ENCODE measurements at places on chromosomes 4 and X.

- no peak for DNase-seq
Observed at GRCh38 chr4:8461086-8461485, 20.5 kb downstream of the TRMT44 start.

DNA sequence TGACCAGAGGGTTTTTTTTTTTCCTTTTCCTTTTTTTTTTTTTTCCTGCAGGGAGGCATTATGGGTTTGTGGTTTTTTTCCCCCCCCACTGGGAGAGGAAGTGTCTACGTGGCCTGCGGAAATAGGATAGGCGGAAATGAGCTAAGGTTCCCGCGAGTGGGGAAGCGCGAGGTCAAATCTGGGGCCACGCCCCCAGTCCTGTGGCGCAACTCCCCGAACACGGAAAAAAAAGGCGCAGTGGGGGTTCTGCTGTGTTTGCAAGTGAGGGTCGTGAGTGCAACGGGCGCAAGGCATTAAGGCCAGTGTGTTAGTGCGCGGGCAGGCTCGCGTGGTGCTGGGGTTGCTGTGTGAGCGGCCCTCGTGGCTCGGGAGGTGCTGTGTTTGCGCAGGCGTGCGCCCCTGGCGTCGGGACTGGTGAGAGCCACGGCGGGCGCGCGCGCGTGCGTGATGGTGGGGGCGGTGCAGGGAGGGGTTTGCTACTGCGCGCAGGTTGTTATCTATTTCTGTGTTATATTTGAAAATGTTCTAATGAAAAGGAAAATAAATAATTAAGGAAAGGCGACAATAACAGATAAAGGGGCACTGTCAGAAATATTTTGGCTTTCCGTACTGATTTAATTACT is 685 bp upstream of the MORF4L2 start:
- DNase-seq = peak; percentile 80

GRCh38 chrX:67544281-67545035 is 637 bp downstream of the AR start:
- no peak for DNase-seq

- no peak for DNase-seq
Observed at GRCh38 chr4:76779740-76780459, 118.0 kb downstream of the SOWAHB start.

GRCh38 chr4:73528171-73528570 is 46.6 kb downstream of the AFM start:
- no peak for DNase-seq

- no peak for DNase-seq
Observed at GRCh38 chrX:112738347-112739033, 58.8 kb upstream of the LHFPL1 start.

DNA sequence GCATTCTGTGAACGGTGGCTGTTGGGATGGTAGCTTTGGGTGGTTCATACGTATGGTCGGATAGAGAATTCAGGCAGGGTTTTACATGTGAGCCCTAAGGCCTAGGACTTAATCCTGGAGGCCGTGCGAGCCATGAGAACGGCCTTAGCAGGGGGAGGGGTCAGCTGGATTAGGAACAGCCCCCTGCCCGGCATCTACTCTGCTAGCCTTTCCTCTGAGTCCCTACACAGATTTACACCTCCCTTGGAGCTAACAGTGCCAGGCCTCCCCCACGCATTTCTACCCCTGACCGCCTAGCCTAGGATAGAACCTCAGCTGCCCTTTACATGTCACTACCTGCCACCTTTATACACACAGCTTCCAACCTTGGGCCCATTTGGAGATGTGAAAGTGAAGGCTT is 7.1 kb downstream of the PRAF2 start:
- DNase-seq = no peak

DNA sequence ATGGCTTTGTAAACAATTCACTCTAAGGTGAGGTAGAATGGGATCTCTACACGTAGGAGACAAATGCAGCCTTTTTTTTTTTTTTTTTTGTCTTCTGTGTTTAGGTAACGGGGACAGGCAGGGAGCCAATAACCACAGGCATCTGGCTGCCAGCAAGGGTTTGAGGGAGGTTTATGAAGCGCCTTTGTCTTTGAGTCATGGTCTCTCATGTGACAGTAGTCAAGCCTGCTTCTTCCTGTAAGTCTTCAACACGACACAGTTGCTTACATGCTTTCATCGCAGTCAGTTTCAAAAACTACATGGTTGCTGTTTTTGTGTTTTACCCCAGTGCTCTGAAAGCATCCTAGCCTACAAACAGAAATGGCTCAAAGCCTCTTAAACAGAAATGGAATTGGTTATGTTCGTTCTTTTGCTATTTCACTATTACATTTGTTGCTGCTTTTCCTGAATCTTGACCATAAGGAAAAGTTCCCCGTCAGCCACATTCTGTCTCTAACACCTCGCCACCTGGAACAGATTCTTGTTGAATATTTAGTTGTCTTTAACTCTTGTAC is 127.8 kb upstream of the METTL14 start:
- no peak for DNase-seq

DNA sequence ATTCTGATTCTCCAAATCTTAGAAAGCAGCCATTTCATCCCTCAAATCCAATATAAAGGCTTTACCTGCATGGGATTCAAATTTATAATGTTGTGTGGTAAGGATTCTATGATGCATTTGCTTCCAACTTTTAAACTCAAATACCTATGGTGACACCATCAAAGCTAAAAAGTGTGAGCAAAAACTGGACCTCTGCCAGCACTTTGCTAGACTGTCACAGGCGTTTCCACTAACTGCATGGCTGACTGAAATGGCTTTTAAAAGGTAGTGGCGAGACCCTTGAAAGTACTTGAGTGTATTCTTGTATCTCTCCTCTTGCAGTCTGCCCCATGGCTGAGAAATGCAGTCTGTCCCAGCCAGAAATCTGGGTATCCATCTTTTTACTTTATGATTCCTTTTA is 169.4 kb downstream of the AMELX start:
- DNase-seq = no peak

DNA sequence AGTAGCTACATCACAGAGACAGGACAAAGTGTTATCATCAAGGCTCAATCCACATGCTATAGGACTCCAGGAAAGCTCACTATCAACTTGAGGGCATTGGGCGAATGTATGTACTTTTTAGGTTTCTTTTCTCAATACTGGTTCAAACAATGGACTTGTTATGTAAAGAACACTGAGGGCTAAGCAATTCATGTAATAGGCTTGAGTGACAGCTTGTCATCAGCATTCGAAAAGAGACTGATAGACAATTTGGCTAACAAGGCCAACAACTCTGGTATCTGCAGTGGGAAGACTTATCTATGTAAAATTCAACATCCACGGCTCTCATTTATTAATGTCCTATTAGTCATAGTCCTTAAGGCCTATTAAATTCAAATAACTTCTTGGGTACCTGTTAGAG is 141.1 kb downstream of the NPNT start:
- DNase-seq = no peak

DNA sequence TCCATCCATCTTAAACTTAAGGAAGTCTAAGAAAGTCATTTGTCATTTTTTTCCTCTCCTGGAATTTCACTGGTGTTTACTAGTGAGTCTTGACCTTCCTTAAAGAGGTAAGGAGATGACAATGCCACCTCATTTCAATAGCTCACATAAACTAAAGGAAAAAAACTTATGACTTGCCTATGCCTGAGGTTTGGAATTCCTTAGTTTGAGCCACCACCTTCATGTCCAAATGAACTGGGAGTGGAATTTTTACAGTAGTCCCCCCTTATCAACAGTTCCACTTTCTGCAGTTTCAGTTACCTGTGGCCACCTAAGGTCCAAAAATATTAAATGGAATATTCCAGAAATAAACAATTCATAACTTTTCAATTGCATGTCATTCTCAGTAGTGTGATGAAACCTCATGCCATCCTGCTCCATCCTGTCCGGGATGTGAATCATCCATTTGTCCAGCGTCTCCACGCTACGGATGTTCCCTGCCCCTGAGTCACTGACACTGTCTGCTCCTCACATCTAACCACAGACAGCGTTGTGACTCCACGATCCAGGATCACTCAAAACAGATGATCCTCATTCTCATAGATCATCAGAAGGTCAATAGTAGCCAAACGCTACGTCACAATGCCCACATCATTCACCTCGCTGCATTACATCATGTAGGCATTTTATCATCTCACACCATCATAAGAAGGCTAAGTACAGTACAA is 177.4 kb downstream of the SH3KBP1 start:
- DNase-seq = no peak

DNA sequence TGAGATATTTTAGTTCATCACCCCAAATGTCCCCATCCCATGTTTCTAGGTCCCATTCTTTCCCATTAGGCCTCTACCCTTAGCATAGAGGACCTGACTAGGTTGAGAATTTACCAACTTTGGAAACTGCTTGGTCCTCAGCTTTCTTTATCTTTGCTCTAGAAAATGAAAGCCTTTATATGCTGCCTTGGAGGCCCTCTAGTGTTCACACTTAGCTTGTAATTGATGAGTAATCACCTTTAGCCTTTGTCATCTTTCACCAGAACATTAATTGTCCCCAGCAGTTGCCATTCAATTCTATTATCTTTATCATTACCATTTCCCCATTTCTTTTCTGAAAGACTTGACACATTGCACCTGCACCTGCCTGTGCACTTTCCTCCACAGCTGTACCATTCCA is 589.2 kb upstream of the NR3C2 start:
- no peak for DNase-seq

DNA sequence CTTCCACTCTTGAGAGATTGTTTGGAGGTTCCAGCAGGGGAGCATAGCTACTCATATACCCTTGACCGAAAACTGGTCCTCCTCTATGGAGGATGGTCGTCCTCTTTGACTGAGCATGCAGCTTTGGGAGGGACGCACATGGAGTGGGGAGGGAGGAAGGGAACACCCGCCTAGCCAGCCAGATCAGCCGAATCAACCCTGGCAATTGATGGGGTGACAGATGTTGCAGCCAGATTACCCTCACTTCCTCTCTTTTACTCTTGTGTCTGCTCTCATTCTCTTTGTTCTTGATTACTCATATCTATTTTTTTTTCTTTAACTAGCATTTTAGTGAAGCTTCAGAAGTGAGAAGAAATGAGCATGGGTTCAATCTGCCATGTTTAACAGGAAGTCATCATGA is 19.6 kb downstream of the MGST2 start:
- no peak for DNase-seq

DNA sequence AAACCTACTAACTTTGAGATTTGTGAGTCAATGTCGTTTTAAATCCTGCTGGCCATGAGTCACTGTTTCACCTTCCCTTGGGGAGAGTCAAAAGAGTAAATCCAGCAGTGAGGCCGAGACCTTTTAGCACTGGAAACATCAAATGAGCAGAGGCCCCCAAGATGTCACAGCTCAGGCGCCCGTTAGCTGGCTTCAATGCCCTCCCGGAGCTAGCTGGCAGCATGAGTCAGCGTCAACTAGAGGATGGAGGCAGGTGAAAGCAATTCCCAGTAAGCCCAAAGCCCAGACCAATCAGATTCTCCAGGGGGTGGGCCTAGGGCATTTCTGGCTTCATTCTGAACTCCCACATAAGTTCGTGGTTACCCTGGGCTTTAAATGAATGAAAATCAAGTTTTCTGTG is 170.9 kb downstream of the CLCN4 start:
- no peak for DNase-seq

- DNase-seq = no peak
Observed at GRCh38 chrX:101037231-101037630, 14.7 kb downstream of the TRMT2B start.

DNA sequence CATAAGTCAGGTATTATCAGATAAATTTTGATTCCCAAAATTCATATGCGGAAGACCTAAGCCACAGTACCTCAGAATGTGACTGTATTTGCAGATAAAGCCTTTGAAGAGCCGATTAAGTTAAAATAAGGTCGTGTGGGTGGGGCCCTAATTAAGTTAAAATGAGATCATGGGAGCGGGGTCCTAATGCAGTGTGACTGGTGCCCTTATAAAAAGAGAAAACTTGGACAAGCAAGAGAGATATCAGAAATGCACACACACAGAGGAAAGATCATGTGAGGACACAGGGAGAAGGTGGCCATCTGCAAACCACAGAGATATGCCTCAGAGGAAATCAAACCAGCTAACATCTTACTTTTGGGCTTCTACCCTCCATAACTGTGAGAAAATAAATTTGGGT is 236.1 kb downstream of the FBXO8 start:
- no peak for DNase-seq

DNA sequence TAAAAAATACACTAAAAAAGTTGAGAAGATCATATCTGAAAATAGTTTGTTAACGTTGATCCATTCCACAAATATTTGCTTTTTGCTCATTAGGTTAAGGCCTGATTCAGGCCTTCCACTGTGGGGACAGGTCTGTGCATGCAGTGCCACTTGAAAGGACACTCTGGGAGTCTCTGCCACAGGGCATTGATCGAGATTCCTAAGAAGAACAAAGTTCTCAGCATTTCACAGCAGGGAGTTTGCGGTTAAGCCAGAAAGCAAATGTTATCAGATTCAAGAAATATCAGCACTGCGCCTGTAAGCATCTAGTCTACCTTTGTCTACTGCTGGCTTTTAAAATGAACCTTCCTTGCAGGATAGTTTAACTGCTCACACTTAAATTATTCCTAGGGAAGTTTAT is 62.2 kb upstream of the TNIP3 start:
- DNase-seq = no peak

- DNase-seq = no peak
Observed at GRCh38 chr4:147851135-147851534, 119.2 kb downstream of the ARHGAP10 start.

DNA sequence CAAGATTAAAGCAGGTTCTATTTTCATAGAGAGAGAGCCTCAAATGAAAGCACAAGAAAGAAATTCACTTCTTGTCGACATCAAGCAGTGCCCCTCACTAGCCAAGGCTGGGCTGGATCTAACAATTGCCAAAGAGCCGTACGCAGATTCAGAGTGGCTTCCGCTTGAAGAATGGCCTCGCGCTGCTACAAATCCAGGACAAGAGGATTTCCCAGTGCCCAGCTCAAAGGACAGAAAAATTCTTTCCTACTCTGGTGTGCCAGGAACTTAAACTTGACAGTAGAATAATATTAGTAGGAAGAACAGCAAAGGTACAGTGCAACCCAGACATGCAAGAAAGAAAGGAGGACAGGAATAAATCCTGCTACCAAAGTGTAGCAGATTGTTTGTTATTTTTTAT is 56.5 kb upstream of the PPARGC1A start:
- no peak for DNase-seq

GRCh38 chrX:23497919-23498318 is 163.3 kb downstream of the PTCHD1 start:
- DNase-seq = no peak

- no peak for DNase-seq
Observed at GRCh38 chrX:24204958-24205357, 55.4 kb downstream of the ZFX start.

- DNase-seq = no peak
Observed at GRCh38 chr4:111689731-111690130, 455.5 kb upstream of the FAM241A start.

- peak; percentile 12 for DNase-seq
Observed at GRCh38 chr4:40055863-40056715, 561 bp upstream of the N4BP2 start.

DNA sequence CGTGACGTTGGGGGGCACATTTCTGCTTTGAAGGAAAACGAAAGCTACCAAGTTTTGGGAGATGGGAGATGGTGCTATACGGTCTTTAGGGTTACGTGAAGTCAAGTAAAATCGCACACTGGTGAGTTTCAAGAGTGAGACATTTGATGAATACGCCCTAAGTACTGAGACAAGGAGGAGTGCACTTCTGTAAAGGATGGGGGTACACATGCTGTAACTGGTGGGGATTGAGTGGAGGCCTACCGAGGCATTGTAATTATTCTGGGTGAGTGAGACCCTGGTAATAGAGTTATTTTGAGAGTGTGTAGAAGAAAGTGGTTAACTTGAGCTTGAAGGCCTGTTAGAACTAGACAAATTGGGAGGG is 536 bp downstream of the SH3BGRL start:
- no peak for DNase-seq

GRCh38 chr4:107838861-107839565 is 14.3 kb downstream of the SGMS2 start:
- DNase-seq = no peak

Data from activated T-helper 1 cell treated with anti-CD3 and anti-CD28 coated beads, Interleukin-2, amount 50 U/mL, for 16 hours (primary cell).